ENCODE measurements at places on chromosomes 7 and 10.

GRCh38 chr10:74854610-74855009, 28.2 kb downstream of the KAT6B start:
- DNase-seq: no peak

- DNase-seq: no peak
Measured at GRCh38 chr10:51321980-51322379, 247.7 kb downstream of the PRKG1 start.

- DNase-seq: no peak
Measured at GRCh38 chr10:77428691-77429395, 208.8 kb downstream of the KCNMA1 start.

DNA sequence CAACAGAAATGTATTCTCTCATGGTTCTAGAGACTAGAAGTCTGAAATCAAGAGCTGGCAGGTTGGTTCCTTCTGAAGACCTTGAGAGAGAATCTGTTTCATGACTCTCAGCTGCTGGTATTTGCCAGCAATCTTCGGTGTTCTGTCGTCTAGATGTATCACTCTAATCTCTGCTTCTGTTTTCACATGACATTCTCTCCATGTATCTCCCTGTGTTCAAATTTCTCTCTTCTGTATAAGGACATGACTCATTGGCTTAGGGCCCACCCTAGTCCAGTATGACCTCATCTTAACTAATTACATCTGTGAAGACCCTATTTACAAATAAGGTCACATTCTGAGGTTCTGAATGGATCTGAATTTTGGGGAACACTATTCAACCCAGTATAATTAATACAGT, 82.3 kb downstream of the ANKRD7 start:
- DNase-seq: no peak

DNA sequence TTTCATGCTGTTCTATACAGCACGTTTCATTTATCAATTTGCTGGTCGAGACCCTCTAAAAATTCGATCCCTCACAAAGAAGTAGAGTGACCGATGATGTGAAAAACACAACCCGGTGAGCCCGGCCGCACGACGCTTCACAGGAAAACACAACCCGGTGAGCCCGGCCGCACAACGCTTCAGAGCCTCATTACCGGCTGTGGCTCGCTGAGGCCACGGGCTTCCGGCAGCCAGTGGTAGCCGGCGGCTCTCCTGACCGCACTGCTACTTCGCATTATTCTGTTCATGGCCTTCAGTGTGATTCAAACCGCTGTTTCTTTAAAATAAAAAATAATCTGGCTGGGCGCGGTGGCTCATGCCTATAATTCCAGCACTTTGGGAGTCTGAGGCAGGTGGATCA, 42.3 kb upstream of the RBM33 start:
- no peak for DNase-seq

Measured in stimulated activated CD8-positive, alpha-beta memory T cell treated with anti-CD3 and anti-CD28 coated beads, Interleukin-2, amount 100 ng/mL, for 1 hour (primary cell).